ENCODE measurements at places on chromosomes 13 and 19. TPM values are rescaled to one million over a fixed set of nuclear protein-coding genes. Genes with fewer than 3 reads are reported as not detected.
A peak's percentile ranks its signal among the peaks of the same experiment; 100 is the strongest.

Gene PABPC3
- under 0.01 TPM for total RNA-seq

Gene CPB2
- not detected for total RNA-seq

Gene LILRB1
- total RNA-seq: not detected

Gene TMC4
- not detected for total RNA-seq

DNA sequence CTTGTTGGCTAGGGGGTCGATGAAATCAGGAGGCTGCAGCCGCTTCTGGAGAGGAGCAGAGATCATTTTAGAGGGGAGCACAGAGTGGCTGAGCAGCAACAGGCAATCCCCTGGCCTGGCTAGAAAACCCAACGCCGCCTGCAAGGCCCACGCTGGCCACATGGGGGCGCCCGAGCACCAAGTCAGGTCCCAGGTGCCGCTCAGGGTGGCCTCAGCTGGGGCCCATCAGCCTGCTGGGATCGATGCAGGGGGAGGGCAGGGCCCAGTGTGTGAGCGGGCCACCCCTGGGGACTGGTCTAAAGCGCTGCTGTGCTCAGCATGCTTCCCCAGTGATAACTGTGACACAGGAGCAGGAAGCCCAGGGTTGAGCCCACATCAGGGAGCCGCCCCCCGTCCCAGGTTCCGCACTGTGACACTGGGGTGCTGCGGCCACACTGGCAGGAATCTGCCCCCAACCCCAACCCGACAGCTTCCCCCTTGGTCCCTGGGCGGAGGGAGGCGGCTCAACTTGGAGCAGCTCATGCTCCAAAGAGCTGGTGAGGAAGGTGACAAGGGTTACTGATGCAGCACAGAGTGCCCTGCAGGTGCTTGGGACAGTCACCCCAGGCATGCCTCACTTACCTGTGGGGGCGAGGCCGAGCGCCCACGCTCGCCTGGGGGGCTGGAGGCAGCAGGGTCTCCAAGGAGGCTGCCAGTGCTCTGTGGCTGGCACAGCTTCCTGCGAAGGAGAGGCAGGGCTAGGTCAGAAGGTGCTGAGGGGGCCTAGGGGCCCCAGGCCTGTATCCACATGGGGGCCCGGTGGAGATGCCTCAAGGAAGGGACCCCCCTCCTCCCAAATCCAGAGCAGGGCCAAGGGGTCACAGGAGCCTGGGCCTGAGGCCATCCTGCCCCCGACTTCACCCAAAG, 13.3 kb upstream of the ISYNA1 start:
- H3K27me3 ChIP-seq: no peaks in the 10 kb centered on the region
- no peak overlapping the region for H3K27ac ChIP-seq
- H3K36me3 ChIP-seq: peaks cover 5% of the 10 kb centered on the region
- DNase-seq: peak; percentile 80
- H3K4me1 ChIP-seq: peaks cover 22% of the 10 kb centered on the region

GRCh38 chr13:96575423-96576320, 418.6 kb downstream of the OXGR1 start:
- H3K4me3 ChIP-seq: no peak overlapping the region
- no peaks in the 10 kb centered on the region for H3K36me3 ChIP-seq
- no peaks in the 10 kb centered on the region for H3K4me1 ChIP-seq
- H3K27me3 ChIP-seq: no peaks in the 10 kb centered on the region
- H3K27ac ChIP-seq: no peak overlapping the region

DNA sequence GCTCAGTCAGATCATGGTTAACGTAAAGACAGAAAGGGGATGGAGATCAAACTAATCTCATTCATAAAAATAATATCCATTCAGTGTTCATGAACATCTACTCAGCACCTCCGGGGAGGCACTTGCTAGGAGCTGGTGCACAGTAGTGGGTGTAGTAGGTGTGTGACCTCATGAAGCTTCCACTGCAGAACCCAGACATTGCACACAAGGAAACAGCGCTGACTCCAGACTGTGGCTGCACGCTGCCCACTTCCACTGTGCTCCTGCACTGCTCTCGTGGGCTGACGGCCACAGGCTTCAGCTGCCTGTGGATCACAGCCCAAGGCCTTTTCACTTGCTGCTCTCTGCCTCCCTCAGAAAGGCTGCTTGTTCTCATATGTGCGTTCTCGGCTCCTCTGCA, 214.4 kb upstream of the ZNF507 start:
- no peak for DNase-seq
- H3K27ac ChIP-seq: no peak overlapping the region
- no peaks in the 10 kb centered on the region for H3K27me3 ChIP-seq
- H3K4me1 ChIP-seq: no peaks in the 10 kb centered on the region
- no peak overlapping the region for H3K4me3 ChIP-seq

Data from GM23248 (cell line).